H1 (cell line): ENCODE measurements at places on chromosomes 2 and 18. TPM values are rescaled to one million over a fixed set of nuclear protein-coding genes. Genes with fewer than 3 reads are reported as not detected.
A peak's percentile ranks its signal among the peaks of the same experiment; 100 is the strongest.

DNA sequence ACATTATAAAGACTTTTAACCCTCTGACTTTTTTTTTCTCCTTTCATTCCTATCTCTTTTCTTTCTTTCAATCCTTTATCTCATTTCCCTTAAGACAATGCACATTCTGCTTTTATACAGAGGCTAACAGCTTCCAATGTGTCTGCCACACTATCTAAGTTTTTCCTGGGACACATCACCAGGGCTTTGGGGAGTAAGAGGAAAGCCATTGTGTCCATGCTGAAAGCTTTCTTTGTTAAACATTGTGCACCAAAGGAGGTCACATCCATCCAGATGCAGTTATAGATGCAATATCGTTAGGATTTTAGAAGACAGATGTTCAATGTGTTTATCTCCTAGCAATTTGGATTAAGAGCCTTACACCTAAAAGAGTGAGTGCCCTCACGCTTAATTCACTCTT is 534.1 kb downstream of the CNTNAP5 start:
- DNase-seq = no peak

DNA sequence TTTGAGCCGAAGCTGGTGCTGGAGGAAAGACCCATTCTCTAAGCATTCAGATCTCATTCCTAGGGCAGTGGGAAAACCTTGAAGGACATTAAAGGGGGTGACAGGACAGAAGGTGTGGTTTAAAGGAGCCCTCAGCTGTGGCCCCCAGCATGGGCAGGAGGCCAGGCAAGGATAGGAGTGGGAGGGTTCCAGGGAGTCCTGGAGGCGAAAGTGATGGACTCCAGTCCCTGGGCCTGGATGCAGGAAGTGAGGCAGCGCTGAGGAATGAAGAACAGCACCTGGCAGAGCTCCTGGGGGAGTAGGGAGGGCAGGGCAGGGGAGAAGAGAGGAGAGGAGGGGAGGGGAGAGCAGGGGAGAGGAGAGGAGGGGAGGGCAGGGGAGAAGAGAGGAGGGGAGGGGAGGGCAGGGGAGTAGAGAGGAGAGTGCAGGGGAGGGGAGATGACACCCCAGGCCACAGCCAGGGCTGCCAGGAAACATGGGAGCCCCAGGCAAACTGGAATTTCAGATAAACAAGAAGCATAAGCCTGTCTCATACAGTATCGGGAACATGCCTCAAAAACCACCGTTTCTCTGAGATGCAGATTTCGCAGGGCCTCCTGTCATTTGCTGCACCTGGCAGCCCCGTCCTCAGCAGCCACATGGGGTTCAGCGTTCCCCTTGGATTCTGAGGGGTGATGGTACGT is 5.7 kb downstream of the RAMP1 start:
- peak; percentile 38 for DNase-seq

DNA sequence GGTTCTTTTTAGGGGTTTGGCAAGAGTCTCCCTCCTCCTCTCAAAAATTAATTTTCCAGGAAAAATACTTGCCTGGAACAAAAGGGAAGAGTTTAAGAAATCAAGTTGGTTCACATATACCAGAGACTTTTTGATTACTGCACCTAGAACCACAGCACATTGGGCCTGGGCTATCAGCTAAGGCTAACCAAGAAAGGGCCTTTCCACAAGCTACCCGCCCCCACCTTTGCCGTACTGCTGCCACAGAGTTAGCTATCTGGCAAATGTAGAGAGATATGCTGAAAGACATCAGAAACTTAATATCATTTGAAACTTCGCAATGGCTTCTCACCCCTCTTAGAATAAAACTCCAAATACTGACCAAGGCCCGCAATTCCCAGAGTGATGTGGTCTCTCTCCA is 76.9 kb downstream of the AAK1 start:
- no peak for DNase-seq

The UPP2 gene
- not detected in 2 replicates for total RNA-seq

GRCh38 chr2:1231466-1232063 is 181.7 kb upstream of the TPO start:
- no peak for DNase-seq

The NEUROD1 gene
- total RNA-seq = not detected in 2 replicates

DNA sequence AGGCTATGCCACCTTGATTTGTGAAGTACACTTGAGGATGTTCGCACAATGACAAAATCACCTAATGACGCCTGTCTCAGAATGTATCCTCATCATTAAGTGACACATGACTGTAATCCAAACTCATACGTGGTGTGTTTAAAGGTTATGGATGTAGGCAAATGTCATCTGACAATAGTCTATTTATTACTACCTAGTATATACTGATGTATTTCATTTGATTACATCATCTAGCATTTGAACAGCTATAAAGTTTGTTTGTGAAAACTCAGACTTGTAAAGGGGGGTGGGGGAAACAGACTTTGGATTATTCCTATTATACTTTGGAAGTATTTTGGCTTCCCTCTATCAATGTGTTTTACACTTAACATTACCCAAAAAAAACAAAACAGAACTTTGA is 129.9 kb downstream of the TANC1 start:
- no peak for DNase-seq

The TMEM169 gene
- total RNA-seq = 2.4 and 2.5 TPM in 2 replicates

The MOGAT1 gene
- total RNA-seq = 0.31 and 0.67 TPM in 2 replicates

DNA sequence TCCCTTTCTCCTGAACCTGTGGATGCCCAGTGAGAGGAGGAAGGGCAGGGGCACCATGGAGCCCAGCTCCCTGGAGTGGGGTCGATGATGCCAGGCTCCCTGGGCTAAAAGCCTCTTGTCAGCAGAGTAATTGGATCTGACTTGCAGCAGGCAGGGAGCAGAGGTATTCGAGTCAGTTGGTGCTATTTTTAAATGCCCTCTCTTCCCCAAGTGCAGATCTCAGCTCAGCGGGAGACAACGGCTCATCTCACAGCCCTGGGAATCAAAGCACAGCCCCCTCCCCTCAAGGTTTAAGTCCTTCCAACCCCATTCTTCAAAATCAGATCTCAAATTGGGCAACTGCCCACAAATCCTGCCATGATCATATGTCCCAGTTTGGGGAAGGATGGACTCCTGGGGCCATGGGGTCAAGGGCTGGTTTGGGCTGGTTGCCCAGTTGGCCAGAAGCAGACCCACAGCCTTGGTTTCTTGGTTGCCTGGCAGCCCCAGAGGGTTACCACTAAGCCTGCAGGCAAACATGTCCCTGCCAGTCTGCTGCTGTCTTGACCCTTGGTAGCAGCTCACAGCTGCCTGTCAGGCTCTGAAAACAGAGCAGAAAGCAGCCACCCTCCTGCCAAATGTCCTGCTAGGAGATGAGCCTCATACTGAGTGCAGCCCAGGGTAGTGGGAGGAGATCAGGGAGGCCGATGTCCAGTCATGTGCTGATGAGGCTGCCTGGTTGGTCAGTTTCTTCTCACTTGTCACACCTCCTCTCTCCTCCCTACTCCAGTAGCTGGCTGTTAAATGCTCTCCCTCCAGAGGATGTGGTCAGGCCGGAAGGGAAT is 244.9 kb downstream of the LOXHD1 start:
- no peak for DNase-seq

DNA sequence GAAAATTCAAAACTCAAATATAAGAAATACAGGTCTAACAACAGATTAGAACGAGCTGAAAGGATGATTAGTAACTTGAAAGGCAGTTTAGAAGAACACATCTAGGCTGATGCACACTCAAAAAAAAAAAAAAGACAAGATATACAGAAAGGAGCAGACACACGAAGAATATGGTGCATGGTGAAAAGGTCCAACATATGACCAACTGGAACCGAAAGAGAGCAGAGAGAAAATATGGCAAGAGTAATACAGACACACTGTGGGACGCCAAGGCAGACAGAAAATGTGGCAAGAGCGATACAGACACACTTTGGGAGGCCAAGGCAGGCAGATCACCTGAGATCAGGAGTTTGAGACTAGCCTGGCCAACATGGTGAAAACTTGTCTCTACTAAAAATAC is 39.8 kb downstream of the NDUFA10 start:
- DNase-seq = no peak

DNA sequence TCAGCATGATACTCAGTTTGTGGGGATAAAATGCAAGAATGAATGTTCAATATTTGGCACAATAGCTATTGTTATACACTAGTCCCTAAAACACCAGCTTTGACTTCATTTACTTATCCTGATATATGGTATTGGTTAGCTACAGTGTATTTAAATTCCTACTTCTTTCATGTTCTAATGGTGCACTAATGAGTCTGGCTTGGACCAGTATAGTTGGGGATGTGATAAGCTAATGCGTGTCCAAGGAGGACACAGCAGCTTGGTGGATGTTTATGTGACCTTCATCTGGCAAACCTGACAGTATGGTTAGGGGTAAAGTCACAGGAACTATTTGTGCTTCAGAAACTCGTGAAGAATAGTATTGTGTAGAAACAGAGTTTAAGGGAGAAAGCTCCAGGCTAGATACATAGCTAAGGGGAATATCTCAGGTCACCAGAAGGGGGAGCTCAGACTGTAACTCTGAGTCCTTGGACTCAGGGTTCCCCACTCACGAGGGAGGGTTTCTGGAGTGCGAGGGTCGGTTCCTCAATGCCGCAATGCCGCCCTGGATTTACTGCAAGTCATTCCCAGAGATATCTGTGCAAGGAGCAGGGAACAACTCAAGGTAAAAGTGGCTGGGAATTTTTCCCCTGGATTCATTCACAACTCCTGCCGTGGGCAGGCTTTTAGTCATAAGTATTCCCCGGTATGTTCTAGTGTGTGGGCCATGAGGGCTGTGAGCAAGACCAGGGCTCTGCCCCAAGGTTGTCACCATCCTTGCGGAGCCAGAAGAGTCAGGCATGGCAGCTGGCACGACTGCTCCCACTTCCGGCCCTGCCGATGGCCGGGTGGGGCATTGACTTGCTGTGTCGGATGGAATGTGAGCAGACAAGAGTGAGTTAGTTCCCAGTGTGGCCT is 14.5 kb downstream of the IL1R2 start:
- peak; percentile 67 for DNase-seq

DNA sequence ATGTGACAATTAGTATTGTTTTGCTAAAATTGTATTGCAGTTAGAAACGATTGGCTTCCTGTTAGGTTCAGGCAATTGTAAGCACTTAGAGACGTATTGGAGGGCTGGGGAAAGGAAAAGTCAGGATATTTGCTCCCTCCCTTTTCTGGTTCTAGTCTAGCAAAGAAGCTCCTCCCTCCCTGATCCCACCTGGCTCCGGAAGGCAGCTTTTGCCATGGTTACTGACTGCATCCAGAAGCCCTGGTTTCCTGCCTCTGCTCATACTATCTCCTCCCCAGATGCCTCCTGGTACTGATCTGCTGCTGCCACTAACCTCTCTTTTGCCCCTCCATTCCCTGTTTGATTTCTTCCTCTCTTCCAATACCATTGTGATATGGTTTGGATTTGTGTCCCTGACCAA is 275.9 kb downstream of the MREG start:
- no peak for DNase-seq

DNA sequence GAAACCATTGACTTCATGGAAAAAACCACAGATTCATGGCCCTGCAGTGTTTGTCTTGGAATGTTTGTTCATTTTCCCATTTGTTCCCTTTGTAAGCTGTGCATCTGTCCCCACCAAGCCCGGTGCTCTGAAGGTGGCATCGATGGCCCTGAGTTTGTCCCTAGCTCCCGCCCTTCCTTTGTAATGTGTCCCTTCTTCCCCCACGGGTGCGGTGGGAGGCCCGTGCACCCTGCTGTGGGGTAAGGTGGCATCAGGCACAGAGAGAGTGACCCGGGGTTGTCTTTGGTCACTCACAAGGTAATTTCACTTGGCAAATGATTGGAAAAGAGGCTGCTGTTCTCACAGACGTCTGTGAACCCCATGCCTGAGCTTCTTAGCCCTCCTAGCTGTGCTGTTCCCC is 28.7 kb downstream of the KLHL29 start:
- no peak for DNase-seq

DNA sequence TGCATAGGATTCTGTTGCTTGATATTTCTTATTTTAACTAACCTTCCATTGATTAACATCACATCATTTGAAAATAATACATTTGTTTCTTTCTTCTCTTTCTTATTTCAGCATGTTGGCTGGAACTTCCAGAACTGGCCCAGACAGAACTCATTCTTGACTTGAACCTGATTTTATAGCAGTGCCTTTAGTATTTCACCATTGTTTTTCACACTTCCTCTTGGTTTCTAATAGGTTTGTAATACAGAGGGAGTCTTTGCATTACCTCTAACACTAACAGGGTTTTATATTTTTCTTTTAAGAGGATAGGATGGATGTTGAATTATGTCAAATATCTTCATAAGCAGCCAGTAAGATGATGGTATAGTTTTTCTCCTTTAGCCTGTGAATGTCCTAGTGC is 39.2 kb downstream of the SEMA4F start:
- DNase-seq = no peak

The POTEJ gene
- total RNA-seq = not detected in 2 replicates

The DAW1 gene
- 0.84 and 1.4 TPM in 2 replicates for total RNA-seq

GRCh38 chr2:196208915-196209314 is 37.5 kb upstream of the STK17B start:
- no peak for DNase-seq

DNA sequence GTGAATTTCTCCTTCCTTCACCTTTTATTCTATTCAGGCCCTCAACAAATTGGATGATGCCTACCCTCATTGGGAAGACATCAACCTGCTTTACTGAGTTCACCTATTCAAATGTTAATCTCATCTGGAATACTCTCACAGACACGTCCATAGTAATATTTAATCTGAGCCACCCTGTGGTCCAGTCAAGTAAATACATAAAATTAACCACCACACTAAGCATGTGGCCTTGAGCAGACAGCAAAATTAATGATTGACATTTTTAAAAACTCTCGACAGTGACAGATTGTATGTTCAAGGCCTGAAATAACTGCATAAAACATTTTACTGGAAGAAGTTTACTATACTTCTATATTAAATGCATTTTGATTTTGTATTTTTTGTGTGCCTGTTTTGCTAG is 540.6 kb upstream of the GCFC2 start:
- DNase-seq = no peak

DNA sequence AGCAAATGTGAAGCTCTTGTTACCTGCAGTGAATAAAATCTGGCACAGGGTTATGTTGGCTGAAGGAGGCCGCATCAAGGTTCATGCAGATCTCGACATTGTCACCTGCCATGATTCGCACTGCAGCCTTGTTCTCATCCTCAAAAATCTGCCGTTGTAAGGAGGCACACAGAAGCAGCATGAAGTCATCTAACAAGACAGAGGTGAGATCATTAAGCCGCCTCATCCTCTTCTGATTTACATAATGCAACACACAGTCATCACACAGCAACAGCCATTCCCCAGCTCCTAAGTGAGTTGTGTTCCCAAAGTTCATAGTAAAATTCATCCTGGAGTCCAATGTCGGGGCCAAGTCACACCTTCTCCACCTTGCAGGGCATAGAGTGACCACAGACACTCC is 232.1 kb downstream of the NAPG start:
- DNase-seq = no peak

DNA sequence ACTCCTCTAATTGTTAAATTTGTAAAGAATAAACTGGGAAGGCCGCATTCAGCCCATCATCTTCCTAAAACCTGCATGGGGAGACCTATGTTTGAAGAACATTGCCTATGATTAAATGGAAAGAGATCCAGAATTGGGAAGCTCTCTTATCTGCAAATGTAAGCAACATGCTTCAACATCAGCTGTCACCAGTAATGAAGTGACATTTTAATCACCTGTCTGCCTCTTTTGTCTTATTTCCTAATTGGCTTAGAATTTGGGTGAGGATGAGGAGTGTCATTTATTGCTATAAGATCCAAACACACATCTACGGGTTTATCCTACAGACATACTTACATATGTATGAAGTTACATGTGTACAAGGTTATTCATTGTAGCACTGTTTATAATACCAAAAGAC is 26.0 kb upstream of the SSB start:
- DNase-seq = no peak
